Stimulated activated CD8-positive, alpha-beta memory T cell treated with anti-CD3 and anti-CD28 coated beads, Interleukin-7, amount 100 ng/mL, for 1 hour (primary cell): ENCODE measurements at places on chromosomes 1 and 21.

DNA sequence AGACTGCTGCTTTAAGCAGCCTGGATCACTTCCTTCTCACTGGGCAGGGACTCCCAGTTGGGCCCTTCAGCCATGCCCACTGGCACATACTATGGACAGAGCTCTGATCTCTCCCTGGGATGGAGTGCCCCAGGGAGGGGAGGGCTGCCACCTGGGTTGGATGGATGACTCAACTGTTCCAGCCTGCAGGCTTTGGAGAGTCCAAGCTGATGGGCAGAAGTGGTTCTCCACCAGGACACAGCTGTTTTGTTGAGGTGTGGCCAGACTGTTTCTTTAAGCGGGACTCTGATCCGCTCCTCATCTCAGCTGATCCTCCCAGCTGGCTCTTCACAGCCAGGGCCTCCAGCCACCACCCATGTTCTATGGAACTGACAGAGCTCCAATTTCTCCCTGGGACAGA lies 166.9 kb downstream of the MAGI3 start:
- DNase-seq = no peak

DNA sequence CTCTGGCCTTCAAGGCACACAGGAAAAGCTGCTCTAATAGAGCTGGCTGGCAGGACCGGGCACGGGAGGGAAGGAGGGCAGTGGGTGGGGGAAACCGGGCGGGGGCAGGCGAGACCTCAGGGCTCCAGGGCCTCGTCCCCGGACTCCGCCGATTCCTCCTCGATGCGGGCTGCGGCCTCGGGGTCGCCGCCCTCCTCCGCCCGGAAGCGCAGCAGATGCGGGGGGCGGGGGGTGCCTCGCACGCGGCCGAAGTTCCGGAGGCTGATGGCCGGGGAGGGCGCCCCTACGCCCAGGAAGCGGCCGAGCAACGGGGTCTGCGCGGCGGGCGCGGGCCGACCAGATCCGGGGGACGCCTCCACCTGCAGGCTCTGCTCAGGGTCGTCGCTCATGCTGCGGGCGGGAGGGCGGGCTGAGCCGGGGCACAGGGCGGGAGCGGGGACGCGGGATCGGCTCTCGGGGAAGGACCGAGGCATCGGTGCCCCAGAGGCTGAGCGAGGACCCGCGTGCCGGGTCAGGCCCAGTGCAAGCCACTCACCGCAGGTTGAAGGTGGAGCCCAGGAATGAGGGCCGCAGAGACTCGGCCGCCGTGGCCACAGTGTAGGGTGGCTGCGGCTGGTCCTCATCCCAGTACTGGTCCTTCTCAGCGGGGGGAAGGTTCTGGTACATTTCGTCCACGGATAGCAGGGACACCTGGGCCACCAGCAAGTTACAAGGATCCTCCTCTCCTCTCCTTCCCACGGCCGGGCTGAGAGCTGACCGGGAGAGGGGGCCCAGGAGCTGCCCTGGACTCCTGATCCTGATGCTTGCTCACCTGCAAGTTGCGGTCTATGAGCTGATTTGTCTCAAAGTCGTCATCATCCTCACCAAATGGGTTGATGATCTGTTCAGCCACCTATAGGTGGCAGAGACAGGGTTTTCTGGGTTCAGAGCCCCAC lies 3.6 kb downstream of the BEST4 start:
- no peak for DNase-seq

DNA sequence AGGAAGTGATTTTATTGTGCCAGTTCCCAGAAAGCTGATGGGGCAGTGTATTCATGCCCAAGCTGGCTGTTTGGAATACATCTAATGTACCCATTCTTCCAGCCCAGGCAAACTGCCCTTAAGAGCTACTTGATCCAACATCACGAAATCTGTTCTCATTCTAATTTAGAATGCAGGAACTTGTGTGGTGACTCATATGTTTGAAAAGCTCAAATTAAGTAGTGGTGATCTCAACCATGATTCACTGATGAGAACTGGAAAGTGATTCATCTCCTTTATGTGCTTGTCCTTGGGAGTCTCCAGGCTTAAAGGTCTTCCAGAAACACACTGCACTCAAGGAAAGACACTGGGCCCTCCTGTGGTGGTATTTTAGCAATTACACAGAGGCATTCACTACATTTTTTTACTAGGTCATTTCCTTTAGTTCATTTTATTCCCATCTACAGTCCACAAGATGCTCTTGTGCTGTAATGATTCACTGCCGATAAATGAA lies 65.4 kb downstream of the RPE65 start:
- no peak for DNase-seq

DNA sequence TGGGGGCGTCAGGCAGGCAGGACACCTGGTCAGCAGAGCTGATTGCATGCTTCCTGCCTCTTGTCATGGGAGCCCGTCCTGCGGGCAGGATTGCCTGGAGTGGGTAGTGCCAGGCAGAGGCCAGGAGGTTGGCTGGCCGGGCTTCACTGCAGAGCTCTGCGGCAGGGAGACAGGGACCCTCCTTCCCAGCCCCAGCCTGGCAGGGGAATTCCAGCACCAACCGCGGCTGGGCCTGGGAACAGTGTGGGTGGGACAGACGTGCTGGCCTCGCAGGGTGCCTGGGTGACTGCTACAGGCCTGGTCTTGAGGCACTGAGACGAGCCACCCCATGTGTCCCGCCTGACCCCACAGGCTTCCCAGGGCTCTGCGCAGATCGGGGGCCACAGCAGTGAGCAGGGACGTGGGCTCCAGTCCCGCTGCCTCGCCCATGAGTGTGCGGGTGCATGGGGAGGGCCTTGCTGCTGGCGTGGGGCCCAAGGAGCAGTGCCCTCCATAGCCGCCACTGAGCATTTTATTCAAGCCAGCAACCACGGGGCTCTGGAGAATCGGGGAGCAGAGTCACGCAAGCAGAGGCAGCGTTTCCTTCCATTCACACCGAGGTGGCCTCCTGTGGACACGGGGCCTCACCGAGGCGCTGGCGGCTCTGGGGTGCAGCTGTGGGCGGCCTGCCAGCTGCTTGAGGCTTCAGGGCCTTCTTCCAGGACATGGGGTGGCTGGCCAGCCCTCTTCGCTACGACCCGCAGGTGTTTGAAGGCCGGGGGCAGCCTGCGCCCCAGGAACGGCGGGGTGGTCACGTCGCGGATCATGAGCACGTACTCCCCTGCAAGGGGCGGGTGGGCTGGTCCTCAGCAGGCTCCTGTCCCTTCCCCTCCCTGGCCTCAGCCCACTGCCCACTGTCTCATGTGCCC lies 70.3 kb downstream of the MORN1 start:
- DNase-seq = no peak

- DNase-seq = no peak
Observed at GRCh38 chr1:175035865-175036264, 12.6 kb upstream of the MRPS14 start.

DNA sequence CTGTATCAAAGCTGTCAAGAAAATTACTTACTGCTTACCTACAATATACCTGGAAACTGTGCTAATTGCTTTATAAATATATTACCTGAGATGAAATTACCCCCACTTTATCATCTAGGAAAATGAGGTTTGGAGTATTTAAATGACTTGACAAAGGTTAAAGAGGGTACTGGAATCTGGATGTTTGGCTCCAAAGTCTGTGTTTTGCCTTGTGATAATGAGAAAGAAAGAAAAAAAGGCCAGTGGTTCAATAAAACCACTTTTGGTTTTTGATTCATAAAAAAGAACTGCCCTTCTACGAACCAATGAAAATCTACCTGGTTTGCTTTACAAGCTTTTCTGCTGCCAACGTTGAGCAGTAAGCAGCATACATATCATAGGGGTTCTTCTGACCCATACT lies 61.3 kb upstream of the MUTYH start:
- DNase-seq = no peak

DNA sequence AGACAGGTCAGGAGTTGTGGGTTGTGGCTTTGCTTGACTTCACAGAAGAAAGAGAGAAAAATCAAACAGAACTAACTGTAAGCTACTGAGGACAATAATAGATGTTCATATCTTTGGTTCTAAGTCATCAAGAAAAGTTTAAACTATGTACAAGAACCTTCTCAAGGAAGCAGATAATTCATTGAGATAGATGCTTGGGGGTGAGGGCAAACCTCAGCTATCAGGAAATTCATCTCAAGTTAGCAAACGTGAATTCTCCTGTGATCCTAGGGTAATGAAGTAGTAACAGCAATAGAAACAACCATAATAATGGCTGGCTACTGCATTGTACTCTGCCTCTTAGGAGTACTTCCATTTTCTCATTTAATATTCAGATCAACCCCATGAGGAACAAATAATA lies 506.2 kb downstream of the PLPP3 start:
- no peak for DNase-seq

DNA sequence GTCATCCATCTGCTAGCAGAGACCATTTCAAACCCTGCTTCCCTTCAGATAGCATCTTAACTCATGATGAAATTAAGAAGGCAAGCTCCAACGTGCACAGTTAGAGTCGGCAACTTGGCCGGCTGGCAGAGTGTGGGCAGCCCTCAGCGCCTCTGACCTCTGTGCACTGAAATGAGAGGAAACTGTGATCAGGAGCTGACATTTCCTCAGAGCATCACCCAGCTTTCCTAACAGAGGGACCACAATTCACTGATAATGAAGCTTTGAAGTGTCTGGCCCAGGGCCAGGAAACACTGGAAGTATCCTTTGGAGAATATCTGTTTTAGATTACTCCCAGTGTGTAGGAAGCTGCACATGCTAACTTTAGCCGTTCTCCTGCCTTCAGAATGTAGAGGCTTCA lies 145.0 kb upstream of the ZC3H11B start:
- no peak for DNase-seq

- DNase-seq = no peak
Observed at GRCh38 chr1:48848035-48848434, 71.3 kb upstream of the BEND5 start.

DNA sequence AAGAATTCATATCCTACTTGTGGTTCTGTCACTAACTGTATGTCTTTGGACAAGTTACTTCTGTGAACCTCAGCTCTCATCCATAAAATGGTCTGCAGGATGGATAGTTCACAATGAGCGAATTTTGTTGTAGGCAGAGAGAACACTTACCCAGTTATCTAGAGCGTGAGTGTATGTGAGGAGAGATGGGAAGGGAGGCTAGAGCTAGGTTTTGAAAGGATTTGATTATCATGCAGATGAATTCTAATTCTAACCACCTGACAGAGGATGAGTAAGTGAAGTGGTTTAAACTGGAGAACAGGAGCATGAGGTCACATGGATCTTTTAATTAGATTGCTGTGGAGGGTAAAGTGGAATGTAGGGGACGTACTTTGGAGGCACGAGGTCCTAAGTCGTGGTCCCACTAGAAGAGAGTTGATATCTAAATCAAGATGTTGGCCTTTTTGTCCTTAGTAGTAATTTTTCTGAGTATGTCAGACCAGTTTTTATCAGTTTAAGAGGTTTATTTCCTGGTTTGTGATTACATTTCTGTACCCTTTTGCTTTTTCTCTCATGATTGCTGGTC lies 5.0 kb downstream of the SUCO start:
- no peak for DNase-seq

- DNase-seq = no peak
Observed at GRCh38 chr1:42924851-42925760, 33.6 kb downstream of the SLC2A1 start.

- no peak for DNase-seq
Observed at GRCh38 chr1:202710070-202711045, at the start of gene SYT2. Gene SYT2, minus strand, starts transcription at chr1:202710454. Its CDS starts 104,682 bp downstream, at chr1:202605772.

GRCh38 chr1:41383094-41383852 lies 22.0 kb downstream of the FOXO6 start:
- DNase-seq = no peak

DNA sequence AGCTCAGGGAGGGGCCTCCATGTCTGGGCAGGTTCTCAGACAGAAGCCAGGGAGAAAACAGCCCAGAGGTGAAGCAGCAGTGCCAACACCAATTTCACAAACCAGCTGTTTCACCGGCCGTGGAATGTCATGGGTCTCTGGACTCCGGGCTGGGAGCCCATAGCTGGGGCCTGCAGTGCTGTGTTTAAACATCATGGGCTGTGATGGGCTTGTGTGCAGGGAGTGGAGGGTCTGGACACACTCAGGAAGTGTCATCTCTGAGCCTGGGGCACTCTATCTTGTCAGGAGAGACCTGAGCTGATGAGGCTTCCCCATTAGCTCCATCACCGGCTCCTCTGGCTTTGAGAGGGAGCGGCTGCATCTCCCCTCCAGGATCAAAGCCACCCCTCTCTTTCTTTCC lies 173.6 kb upstream of the IGSF21 start:
- DNase-seq = no peak

GRCh38 chr1:204192589-204193352 lies 3.5 kb downstream of the KISS1 start:
- DNase-seq = no peak

GRCh38 chr1:7921796-7922195 lies 18.8 kb downstream of the TNFRSF9 start:
- DNase-seq = no peak
